CD4-positive, alpha-beta T cell treated with Interferon alpha-2 for 1 hour (primary cell): ENCODE measurements at places on chromosomes 7 and 10.
A peak's percentile ranks its signal among the peaks of the same experiment; 100 is the strongest.

- DNase-seq: no peak
These were observed 125.7 kb upstream of the CDK1 start for GRCh38 chr10:60652628-60653027.

- DNase-seq: no peak
These were observed 59.0 kb downstream of the SYPL1 start for GRCh38 chr7:106053109-106053508.

- DNase-seq: no peak
These were observed 34.5 kb downstream of the PPIF start for GRCh38 chr10:79381804-79382221.

DNA sequence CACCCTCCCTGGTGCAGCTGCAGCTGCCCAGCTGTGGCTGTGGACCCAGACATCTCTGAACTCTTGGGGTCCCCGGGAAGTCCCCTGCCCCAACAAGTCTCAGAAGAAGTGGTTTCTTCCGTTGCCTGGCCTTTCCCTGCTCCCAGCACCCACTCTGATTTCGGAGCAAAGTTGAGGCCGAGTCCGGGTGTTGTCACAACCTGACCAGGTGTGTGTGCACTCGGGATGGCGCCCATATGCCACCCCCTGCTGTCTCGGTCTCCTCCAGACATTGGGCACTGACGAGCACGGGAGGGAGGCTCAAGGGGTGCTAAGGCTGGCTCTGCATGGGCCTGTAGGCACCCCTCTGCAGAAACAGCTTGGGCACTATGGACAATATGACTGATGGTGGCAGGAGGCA lies 1055.3 kb downstream of the REEP3 start:
- DNase-seq: no peak

DNA sequence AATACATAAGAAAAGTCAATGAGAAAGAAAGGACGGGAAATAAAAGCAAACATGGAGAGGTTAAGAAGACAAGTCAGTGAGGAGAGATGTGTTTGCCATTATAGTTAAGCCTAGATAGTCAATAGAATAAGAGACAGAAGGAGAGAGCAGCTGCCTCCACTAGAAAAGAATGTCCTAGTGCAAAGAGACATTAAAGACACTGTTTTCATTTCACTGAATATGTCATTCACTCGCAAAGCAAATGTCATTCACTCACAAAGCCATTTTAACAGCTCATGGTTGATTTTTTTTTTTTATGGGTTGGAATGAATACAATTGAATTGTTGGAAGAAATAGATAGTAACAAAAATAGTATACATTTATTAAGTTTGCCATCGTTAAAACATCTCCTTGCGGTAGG lies 1007.6 kb downstream of the DNAJB9 start:
- DNase-seq: no peak

DNA sequence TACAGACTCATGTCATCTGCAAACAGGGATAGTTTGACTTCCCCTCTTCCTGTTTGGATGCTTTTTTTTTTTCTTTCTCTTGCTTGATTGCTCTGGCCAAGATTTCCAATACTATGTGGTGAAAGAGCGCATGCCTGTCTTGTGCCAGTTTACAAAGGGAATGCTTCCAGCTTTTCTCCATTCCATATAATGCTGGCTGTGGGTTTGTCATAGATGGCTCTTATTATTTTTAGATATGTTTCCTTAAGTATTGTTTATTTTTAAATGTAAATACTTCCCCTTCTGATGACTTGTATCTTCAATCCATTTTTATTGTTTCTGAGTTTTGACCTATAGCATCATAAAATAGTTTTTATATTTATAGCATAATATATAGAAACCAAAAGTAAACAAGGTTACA lies 17.9 kb downstream of the FAM237B start:
- no peak for DNase-seq

DNA sequence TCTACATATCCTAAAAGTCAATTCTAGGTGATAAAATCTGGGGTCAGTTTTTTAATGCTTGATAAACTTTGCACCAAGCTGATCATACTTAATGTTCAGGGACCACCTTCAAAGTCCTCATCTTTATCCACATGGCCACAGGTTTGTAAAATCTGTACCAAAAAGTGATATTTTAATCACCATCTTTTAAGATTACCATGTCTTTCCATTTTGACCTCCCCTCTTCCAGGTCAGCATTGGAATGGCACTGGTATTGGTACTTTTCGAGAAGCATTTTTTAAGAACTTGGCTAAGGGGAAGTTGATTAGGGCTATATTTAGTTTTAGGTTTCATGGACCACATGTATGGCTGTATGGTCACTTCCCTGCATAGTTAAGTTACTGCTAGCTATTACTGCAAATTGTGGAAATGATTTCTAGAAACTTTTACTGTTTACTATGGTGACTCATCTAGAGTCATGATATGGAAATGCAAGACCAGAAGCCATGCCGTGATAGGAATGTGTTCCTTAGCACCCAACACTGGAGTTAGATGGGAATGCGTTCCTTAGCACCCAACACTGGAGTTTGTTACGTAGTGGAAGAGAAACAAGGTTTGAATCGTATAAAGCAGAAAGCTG lies 50.8 kb upstream of the ABLIM1 start:
- DNase-seq: no peak

GRCh38 chr7:100152937-100153666 lies 4.4 kb downstream of the LAMTOR4 start:
- no peak for DNase-seq

DNA sequence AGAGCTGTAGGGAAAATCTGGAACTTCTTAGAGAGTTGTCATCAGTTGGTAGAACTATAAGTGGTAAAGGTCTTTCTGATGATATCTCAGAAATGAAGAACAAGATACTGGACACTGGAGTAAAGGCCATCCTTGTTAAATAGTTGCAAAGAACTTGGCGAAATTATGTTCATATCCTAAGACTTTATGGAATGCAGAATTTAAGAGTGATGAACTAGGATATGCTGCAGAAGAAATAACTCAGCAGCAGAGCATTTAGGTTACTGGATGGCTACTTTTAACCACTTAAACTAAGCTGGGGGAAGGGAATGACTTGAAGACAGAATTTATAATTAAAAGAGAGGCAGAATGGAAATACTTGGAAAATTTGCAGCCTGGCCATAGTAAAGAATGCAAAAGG lies 23.7 kb downstream of the PTEN start:
- DNase-seq: no peak

DNA sequence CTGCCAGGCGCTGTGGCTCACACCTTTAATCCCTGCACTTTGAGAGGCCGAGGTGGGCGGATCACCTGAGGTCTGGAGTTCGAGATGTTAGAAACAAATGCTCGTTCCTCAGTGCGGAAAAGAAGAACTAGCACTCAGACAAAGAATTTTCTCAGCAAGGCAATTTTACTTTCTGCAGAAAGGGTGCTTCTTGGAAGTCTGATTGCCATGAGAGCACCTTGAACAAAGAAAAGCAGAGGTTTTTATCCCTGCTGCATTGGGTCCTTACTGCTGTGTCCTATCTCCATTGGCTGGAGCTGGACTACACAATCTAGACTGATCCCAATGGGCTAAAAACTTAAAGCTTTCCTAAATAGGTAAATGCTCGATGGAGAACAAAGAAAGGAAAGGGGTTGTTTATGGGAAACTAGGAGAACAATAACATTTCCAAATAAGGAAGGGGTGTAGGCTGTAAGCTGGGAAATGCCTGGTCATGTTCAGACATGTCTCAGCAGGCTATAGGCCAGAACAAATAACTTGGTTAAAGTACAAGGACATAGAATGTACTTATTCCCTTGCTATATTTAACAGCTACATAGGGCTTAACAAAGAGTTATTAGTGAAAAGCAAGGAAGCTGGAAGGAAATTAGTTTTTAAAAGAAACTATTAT lies 26.1 kb upstream of the ACTR3B start:
- no peak for DNase-seq

GRCh38 chr7:131057015-131057793 lies 270.5 kb upstream of the MKLN1 start:
- peak; percentile 76 for DNase-seq
